Regular cardiac myocyte (primary cell): ENCODE measurements at places on chromosomes 6 and 20. TPM values are rescaled to one million over a fixed set of nuclear protein-coding genes. Genes with fewer than 3 reads are reported as not detected.

The FAM209B gene
- not detected in 2 replicates for total RNA-seq

The ARID1B gene
- total RNA-seq, result 24.8 and 25.1 TPM in 2 replicates

The ZSCAN12 gene
- total RNA-seq, result 5.8 and 7.0 TPM in 2 replicates

The TBX18 gene
- total RNA-seq, result 37.5 and 49.8 TPM in 2 replicates

The TFAP2D gene
- total RNA-seq, result not detected in 2 replicates

The ADGRF5 gene
- 43.1 TPM in 2 replicates for total RNA-seq

The SYCP2 gene
- total RNA-seq, result 0.77 and 1.1 TPM in 2 replicates

The ACSS1 gene
- 2.3 and 6.8 TPM in 2 replicates for total RNA-seq

The HAO1 gene
- not detected in 2 replicates for total RNA-seq

The TREM2 gene
- not detected in 2 replicates for total RNA-seq

The TNF gene
- total RNA-seq, result not detected in 2 replicates
